Testis (tissue), 5 donors: ENCODE measurements at places on chromosomes 16 and 17. TPM values are rescaled to one million over a fixed set of nuclear protein-coding genes. Genes with fewer than 3 reads are reported as not detected.
A peak's percentile ranks its signal among the peaks of the same experiment; 100 is the strongest.

CES4A gene
- 25.0 TPM for total RNA-seq

GPR139 gene
- total RNA-seq = not detected

GNG13 gene
- not detected for total RNA-seq

NAT9 gene
- 45.6 TPM for total RNA-seq

SLC38A8 gene
- 0.39 TPM for total RNA-seq

ARL5C gene
- not detected for total RNA-seq

COA3 gene
- total RNA-seq = 43.0 TPM

ZFPM1 gene
- 25.1 TPM for total RNA-seq

C16orf89 gene
- total RNA-seq = 2.4 TPM

ACSM2A gene
- total RNA-seq = 0.12 TPM

DNA sequence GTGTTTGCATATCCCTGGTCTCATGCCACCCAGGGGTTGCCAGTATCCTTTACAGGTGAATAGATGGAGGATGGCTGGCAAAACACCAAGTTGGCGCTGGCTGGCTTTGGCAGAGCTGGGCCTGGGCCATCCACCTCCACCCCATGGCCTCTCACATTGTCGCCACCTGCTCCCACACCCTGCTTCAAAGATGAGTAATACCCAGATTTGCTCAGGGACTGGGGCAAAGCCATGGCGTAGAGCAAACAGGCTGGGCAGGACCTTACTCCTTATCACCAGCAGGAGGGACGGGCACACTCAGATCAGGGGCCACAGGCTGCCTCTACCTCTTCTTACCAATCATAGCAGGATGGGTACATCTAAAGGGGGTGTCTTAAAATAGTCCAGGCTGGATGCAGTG is 24.3 kb downstream of the PLA2G10 start:
- DNase-seq = peak; percentile 16

DNA sequence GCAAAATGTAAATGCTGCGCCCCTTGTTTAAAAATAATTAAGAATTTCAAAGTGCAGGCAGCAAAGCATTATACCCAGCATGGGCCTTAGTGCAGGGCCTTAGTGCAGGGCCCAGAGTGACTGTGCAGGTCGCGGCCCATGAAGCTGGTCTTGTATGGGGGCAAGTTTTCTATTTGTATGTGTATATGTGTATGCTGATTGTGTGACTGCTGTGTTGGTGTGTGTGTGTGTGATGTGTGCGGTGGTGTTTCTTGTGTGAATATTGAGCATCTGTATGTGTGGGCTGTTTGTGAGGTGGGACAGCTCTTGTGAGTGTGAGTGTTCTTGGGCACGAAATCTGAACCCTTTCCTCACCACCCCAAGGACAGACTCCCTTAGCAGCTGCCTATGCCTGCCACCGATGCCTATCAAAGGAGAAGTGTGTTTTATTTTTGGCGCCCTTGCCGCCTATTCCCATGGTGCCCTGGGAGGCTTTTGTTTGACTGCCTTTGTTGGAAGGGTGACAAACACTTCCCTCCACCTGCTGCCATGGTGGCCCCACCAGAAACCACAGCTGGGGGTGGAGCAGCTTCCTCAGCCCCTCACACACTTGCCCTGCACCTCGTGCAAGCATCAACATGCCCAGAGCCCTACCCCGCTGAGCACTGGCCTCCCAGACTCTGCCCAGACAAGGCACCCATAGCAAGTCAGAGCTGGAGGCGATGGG is 18.0 kb downstream of the CCR7 start:
- peak; percentile 12 for DNase-seq

DNA sequence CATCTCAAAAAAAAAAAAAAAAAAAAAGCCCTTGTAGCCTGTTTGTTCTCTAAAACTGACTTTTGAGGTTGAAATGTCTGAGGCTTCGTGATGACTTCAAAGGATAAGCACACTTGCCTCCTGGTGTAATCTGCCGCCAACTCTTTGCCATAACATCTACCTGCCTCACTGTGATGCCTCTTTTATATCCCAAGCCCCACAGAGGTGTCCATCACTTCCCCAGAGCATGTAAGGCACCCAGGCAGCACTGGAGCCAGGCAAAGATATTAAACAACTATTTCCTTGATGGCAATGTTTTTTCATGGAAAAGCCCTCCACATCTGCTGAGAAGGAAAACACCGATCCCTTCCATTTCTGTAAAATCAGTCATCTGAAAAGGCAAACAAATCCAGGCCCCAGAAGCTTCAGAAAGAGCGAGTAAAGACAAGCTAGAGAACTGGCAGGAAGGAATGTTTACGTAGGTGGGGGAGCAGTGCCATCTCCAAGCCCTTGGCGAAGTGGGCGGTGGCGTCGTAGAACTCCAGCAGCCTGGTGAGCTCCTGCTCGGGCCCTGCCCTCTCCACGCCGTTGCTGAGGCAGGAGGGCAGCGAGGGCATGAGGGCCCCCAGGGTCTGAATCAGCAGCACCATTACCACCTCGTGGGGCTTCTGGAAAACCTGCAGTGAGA is 28.6 kb downstream of the COG7 start:
- no peak for DNase-seq

GRCh38 chr17:20968913-20969616 is 73.7 kb downstream of the USP22 start:
- no peak for DNase-seq

DNA sequence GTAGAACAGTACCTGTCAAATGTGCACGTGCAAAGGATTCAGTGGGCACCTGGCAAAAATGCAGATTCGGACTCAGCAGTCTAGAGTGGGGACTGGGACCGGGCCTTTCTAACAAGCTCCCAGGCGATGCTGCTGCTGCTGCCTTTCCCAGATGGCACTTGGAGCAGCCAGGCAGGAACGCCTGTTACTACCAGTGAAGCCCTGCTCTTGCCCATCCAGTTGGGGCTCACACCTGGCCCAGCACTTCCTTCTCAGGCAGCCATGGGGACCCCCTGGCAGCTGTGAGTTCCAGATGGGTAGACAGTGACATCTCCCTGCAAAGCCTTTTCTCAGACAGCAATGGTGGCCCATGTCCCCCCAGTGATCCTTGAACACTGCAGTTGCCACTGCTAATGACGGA is 30.4 kb downstream of the KDM8 start:
- no peak for DNase-seq

DNA sequence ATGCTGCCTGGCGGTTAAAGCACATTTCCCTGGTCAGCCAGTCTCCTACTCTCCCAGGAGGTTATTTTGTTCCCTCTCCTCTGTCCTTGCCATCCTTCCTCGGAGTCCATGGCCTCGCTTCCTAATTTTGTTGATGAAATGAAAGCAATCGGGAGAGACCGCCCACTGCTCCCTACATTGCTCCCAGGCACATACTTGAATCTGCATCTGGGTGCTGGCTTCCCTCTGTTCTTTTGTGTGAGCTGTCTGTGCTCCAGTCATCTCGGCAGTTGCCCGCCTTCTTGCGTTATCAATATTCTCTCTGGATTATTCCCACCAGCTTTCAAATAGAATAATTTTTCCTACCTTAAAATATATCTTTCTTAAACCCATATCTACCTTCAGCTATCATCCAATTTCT is 11.1 kb downstream of the KRT23 start:
- no peak for DNase-seq

- DNase-seq = no peak
These were observed 392.0 kb downstream of the GRIN2A start for GRCh38 chr16:9790199-9790598.

GRCh38 chr17:16491703-16492612 is at the start of gene LRRC75A:
TSS of gene LRRC75A (minus strand) at chr17:16492193. CDS start at chr17:16491990, 203 bp downstream.
- DNase-seq = peak; percentile 51

GRCh38 chr16:1338855-1339675 is 5.6 kb downstream of the BAIAP3 start:
- DNase-seq = no peak

GRCh38 chr16:65116818-65117430 is 4.9 kb downstream of the CDH11 start:
- no peak for DNase-seq

GRCh38 chr16:56493815-56494214 is 26.0 kb downstream of the BBS2 start:
- DNase-seq = no peak

- DNase-seq = no peak
These were observed 4.7 kb upstream of the RAB40B start for GRCh38 chr17:82703036-82703745.

GRCh38 chr16:87135246-87136030 is 181.8 kb downstream of the C16orf95 start:
- DNase-seq = no peak

DNA sequence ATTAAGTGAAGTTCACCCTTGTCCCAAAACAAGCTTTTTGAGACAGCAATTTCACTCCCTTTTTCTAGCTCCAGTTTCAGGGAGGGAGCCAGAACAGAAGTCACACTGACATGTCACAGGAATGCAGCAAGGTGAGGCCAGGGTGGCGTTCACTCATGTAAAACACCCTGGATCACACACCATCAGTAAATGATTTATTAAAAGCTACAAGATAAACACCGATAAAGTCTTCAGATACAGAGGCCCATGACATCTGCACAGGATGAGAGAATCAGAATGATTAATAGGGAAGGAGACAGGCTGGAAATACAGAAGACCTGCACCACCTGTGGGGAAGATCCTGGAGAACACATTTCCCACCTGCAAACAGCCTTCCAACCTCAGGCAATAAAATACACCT is 77.5 kb upstream of the DYNLRB2 start:
- no peak for DNase-seq

- no peak for DNase-seq
These were observed 18.8 kb downstream of the ZCCHC14 start for GRCh38 chr16:87474017-87474416.

GRCh38 chr16:84138824-84139627 is 6.0 kb downstream of the HSDL1 start:
- no peak for DNase-seq

GRCh38 chr16:31367853-31368252 is 12.9 kb downstream of the ITGAX start:
- DNase-seq = no peak

DNA sequence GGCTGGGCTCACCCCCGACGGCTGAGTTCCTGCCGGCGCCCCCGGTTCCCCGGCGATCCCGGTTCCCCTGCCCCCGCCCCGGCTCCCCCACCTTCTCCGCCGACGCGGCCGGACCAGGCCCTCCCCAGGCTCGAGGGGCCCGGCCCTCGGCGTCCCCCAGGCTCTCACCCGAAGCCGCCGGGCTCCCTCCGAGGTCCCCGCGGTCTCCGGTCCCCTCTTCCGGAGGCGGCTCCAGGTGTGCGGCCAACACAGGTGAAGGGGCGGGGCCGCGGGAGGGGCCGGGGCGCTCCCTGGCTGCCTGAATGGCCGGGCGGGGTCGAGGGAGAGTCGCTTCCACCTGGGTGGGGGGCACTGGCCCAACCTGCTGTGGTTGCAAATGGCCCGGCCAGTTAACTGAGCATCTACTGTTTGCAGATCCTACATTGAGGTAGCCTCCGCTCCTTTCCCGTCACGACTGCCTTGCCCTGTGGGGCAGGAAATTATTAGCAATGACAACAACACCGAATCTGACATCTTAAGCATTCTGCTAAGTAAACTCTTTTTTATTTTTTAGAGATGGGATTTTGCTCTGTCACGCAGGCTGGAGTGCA is at the start of gene BICDL2:
Gene BICDL2, minus strand, starts transcription at position 219 of the 590 bp plus-strand sequence. CDS start 1,448 bp downstream, outside the sequence.
- no peak for DNase-seq

DNA sequence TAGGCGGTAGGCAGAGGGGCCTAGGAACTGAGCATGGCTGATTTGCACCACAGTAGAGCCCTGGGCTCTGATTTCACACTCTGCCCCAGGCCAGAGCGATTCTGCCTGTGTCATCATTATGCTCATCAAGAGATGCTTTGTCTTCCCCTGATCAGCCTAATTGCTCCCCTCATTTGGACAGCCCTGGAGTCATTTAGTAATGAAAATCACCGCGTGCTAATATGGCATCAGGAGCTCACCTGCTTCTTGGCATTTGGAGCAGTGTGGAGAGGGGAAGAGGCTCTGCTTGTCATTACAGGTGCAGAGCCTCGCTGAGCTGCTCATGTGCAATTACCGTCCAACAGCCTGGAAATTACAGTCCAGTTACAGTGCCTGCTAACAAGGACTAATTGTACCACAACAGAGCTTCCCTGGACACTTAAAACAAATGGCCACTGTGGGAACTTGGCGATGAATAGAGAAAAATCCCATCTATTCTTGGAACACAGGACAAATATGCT is 157.1 kb upstream of the WSCD1 start:
- no peak for DNase-seq

- DNase-seq = no peak
These were observed 303.9 kb downstream of the IRF8 start for GRCh38 chr16:86202760-86203426.

GRCh38 chr16:24758373-24758772 is 28.9 kb downstream of the TNRC6A start:
- DNase-seq = no peak

DNA sequence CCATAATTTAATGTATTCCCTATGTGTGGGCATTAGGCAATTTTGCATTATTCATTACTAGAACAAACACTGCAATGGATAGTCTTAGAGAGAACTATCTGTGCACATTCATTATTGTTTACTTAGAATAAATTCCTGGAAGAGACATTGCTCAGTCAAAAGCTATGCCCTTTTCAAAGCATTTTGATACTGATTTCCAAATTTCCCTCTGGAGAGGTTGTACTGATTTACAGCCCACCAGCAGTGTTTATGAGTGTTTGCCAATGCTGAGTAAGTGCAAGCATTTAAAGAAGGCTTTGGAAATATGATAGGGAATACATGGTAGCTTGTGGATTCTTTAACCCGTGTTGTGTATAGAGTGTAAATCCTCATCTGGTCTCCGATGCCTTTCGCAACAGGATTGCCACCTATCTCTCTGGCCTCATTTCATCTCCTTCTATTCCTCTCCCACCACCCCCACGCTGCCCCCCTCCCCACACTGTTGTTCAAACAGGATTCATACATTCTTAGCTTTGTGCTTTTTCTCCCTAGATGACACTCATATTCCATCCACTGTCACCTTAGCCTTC is 33.4 kb upstream of the MMD start:
- DNase-seq = no peak

DNA sequence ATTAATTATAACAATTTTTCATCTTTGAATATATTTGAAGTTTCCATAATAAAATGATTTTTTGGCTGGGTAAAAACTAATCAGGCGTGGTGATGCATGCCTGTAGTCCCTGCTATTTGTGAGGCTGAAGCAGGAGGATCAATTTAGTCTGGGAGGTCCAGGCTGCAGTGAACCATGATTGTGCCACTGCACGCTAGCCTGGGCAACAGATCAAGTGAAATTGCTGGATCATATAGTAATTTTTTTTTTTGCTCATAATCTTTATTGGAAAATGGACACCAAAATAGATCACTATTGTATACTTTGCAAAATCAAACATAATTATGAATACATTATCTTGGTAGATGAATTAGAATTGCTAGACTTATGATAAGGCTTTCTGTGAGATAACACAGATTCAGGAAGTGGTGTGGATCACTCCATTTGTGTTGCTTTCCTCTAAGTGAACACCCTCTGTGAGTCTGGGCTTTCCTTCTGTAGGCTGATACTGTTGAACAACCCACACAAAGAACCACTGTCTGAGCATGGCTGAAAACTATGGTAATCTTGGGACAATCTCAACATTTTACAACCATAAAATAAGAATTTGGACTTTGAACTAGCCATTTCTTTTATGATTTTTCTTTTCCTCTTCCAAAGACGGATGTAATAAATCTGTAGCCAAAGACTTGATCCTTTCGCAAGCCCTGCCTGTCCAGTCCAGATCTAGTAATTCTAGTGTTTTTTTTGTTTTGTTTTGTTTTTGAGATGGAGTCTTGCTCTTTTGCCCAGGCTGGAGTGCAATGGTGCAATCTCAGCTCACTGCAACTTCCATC is 5.6 kb upstream of the ST3GAL2 start:
- no peak for DNase-seq
